ENCODE measurements at places on chromosomes 3 and 15. TPM values are rescaled to one million over a fixed set of nuclear protein-coding genes. Genes with fewer than 3 reads are reported as not detected.

DNA sequence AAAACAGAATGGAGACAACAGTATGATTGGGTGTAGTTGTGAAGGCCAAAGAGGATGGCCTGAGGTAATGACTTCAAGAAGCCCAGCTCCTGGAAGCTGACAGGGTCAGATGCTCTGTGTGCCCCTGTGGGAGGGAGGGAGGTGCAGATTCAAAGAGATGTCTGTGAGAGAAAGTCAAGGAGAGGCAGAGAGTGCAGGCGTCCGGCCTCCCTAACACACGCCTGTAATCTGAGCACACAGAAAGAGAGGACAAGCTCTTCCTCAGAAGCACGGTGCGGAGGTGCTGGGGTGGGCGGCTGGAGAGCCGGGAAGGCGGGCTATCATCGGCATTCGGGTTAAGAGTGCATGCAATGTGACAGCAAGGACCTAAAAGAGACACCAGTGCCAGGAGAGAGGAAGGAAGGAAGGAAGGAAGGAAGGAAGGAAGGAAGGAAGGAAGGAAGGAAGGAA is 238.2 kb upstream of the HES1 start:
- no peak overlapping the region for H3K27ac ChIP-seq
- no peaks in the 10 kb centered on the region for H3K4me1 ChIP-seq
- DNase-seq: no peak
- H3K36me3 ChIP-seq: no peaks in the 10 kb centered on the region
- no peaks in the 10 kb centered on the region for H3K27me3 ChIP-seq

DNA sequence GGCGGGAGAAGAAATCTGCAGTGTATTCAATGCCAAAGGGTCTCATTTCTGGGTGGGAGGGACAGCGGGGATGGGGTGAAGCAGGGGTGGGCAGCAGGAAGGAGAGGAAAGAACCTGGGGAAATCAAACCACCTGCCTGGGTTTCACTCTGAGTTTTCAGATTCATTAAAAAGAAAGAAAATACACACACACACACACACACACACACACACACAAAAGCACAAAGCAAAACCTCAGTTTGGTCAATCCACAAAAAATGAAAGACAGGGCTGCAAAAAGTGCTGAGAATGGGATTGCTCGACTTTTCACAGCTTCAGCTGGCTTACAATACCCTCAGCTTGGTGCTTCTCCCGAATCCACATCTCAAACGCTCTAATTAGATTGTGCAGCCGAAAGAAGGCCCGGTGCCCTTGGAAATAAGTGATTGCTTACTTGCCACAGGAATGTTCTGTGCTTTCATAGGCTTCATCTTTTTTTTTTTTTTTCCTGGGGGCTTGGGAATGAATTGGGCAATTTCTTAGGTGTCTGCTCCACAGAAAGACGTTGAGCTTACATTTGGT is 370.5 kb downstream of the RORA start:
- H3K4me3 ChIP-seq: no peak overlapping the region
- H3K27me3 ChIP-seq: 0 out of 2 replicates have a peak, but pooled peaks cover 2% of the 10 kb centered on the region
- H3K27ac ChIP-seq: no peak overlapping the region

PLA2G4D gene
- not detected for total RNA-seq

CHST13 gene
- total RNA-seq: 0.64 TPM
